Stimulated activated CD4-positive, alpha-beta T cell treated with anti-CD3 and anti-CD28 coated beads, Interleukin-1b, Interleukin-23, amount 100 ng/mL, for 1 hour (primary cell): ENCODE measurements at places on chromosomes 2 and 18.

- DNase-seq: no peak
Measured at GRCh38 chr2:21404137-21404536, 280.4 kb downstream of the TDRD15 start.

DNA sequence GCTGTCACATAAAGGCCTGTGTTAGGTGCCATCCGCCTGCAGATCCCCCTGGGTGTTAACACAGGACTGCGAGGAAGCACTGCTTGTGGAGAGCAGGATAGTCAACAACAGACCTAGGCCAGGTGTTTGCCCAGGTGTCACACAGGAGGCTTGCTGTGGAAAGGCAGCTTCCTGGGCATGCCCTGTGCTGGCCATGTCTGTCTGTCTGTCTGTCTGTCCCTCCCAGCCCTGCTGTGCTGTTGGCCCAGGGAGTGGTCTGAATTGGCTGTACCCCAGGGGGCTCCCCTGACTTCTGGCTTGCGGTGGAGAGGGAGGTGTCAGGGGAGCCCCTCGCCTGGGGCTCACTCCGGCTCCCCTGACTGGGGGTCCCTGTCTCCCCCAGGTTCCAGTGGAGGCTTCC, 53.2 kb downstream of the SH3BP4 start:
- no peak for DNase-seq

- no peak for DNase-seq
Measured at GRCh38 chr2:225512876-225513540, 113.5 kb downstream of the NYAP2 start.

DNA sequence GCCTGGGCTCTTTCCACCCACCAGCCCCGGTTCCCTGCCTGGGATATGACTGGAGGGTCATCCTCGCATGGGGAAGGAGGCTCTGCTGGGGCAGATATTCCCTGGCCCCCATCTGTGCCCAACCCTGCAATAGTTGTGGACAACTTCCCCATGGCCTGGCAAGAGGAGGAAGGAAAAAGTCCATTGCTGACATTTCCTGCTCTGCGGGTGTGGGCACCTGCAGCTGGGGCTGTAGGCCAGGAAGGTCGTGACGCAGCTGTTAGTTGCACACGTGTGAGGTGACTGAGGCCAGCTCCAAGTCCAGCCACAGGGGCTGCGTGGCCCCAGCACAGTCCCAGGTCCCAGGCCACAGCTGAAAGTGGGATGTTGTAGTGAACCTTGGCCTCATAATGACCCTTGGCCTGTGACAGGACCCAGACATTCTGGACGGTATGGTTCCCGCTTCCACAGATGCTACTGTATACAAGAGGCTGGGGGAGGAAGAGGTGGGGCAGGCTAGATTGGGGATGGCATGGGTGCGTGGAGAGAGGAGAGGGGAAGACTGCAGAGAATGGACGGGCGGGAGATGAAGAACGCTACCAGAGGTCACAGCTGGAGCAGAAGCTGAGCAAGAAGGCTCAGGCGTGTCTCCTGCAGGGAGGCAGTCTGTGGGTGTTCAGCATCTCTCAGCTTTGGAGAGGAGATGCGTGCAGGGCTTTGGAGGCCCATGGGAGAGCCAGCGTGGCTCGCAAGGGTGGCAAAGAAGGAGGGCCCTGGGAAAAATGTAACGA, 22.1 kb downstream of the OTOF start:
- DNase-seq: no peak

- DNase-seq: no peak
Measured at GRCh38 chr2:238060096-238060541, 682 bp upstream of the SCLY start.

DNA sequence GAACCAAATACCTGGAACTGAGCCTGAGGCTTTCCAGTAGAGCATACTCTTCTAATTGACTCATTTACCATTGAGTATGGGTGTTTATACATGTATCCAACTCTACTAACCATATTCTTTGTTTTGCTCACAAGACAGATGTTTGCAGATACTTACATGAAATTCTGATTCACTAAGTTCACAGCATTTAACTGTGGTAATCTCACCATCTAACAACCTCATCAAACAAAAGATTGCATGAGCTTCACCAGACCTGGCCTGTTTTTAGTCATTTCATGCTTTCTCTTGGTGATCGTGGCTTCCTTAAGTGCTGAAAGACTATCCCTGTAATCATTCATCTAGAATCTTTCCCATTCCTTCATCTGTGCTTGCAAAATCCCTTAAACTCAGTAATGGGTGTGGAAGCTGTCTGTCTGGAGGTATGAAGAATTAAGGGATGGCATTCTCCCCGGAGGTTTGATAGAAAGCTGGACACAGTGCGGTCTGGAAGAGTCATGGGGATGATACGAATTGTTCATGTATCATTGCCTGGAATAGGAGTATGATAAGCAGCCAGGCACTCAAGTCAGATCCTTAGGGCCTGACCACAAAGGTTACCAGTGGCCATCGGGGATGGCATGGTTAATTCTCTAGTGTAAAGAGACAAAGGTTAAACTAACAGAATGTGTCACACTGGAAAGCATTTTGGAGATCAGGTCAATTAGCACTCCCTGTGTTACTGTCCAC, 42.0 kb upstream of the IL1R1 start:
- DNase-seq: no peak

- no peak for DNase-seq
Measured at GRCh38 chr2:152097290-152097800, 1.5 kb downstream of the CACNB4 start.

DNA sequence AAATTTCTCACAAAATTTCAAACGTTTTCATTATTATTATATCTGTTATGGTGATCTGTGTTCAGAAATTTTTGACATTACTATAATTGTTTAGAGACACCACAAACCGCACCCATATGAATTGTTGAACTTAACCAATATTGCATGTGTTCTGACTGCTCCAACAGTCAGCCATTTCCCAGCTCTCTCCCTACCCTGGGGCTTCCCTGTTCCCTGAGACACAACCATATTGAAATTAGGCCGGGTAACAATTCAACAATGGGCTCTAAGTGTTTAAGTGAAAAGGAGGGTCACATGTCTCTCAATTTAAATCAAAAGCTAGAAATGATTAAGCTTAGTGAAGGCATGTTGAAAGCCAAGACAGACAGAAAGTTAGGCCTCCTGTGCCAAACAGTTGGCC, 424.0 kb downstream of the DSC3 start:
- no peak for DNase-seq

GRCh38 chr2:188659656-188660406, 314.3 kb upstream of the COL3A1 start:
- no peak for DNase-seq

DNA sequence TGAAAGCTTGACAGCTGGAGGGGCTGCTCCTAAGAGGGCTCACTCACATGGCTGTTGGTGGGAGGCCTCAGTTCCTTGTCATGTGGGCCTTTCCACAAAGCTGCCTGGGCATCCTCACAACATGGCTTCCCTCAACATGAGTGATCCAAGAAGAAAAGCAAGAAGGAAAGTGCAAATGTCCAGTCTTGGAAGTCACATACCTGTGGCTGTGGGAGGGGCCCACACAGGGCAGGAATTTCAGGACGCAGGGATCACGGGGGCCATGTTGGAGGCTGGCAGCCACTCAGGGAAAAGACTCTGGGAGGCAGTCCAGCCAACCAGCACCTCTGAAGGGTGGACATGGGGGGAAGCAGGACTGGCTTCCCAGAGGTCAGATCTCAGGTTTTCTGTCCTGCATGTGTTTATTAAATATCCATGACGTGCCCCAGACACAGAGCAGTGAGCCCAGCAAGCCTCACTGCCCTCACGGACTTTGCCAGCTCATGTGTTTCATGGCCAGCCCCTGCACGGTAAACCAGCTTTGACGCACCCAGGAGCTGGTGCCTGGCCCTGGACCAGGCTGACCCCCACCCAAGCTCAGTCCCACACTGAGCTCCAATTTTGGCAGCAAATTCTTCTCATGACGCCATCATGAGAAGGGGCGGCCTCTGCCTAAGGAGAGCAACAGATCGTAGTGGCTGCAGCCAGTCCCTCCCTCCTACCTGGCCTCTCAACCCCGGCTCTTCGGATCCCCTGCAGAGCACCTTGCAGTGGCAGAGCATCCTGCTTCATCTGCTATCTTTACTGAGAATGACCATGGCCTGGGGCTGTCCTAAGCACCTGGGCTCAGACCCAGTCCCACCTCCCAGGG, 34.7 kb upstream of the GPR17 start:
- no peak for DNase-seq

DNA sequence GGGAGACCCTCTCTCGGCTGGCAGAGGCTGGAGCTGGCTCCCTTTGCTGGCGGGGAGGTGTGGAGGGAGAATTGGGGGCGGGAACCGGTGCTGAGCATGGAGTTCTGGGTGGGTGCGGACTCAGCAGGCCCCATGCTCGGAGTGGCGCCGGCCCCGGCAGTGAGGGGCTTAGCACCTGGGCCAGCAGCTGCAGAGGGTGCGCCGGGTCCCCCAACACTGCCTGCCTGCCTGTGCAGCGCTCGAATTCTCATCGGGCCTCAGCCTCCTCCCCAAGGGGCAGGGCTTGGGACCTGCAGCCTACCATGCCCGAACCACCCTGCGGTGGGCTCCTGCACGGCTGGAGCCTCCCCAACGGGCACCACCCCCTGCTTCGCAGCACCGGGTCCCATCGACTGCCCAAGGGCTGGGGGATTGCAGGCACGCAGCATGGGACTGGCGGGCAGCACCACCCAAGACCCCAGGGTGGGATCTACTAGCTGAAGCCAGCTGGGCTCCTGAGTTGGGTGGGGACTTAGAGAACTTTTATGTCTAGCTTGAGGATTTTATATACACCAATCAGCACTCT, 129.8 kb downstream of the LRRC30 start:
- no peak for DNase-seq

- no peak for DNase-seq
Measured at GRCh38 chr2:37460896-37461229, 116.4 kb downstream of the QPCT start.

DNA sequence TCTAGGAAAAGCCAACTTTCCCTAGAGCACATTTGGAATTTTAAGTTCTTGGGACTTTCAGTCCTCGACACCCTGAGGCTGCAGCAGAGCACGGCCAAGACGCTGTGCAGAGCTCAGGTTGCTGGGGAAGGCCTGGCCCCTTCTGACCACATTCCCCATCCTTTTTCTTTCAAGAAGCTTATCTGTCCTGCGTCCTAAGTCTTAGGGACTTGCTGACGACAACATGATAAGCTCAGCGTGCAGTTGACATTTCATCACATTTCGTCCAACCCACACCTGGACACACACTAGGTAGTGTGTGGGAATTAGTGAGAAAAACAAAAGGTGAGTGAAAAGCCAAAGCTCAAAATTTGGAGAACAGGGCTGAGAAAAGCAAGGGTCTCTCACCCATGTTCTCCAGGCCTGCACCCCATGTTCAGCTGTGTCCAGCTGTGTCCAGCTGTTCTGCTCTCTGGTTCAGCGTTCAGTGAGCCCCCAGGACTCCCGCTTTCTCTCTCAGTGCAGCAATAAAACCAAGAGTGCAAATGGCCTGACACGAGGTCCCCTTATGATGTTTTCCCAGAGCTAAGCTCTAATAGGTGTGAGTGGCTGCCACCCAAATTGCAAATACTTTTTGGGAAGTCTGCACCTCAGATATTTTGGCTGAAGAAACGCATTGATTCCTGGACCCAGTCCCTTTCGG, 101.9 kb downstream of the RGPD3 start:
- no peak for DNase-seq

- no peak for DNase-seq
Measured at GRCh38 chr18:26738706-26739105, 126.8 kb downstream of the AQP4 start.

DNA sequence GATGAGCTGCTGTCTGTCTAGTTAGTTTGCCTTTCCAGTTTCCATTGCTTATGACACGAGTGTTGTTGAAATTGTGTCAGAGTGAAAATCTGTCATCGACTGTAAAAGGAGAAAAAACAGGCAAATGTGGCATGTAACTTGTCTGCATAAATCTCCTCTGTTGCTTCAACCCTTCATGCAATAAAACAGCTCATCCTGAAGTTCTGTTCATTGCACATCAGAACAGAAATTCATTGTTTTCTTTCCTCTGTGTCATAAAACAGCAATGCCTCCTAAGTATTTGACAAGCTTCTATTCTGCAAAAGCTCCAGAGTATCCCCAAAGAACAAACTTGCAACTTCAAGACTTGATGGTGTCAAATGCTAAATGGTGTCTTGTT, 432.1 kb downstream of the MEIS1 start:
- no peak for DNase-seq

- no peak for DNase-seq
Measured at GRCh38 chr2:220473611-220474010, 846.2 kb downstream of the SLC4A3 start.

- no peak for DNase-seq
Measured at GRCh38 chr2:180319586-180320405, 312.7 kb upstream of the CWC22 start.

GRCh38 chr18:10033016-10033399, 119.2 kb downstream of the VAPA start:
- no peak for DNase-seq

DNA sequence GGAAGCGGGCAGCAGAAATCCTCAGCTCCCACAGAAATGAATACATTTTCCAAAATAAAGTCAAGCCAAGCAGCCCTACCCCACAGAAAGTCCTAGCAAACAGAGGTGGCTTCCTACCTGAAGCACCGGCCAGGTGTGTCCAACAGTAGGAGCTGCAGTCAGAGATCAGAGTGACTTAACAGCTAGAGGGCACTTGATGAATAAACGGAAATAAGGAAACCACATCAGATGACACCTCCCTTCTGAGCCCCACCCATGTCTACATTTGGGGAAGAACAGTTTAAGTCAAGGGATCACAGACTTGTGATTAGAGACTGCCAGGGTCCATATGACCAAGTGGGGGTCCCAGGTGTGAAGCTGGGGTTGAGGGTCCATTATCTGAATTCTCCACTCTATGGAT, at the start of gene CXCR1:
Gene CXCR1, minus strand, starts transcription at position 172 of the 400 bp plus-strand sequence. CDS start 1,751 bp downstream, outside the sequence.
- DNase-seq: no peak

- DNase-seq: no peak
Measured at GRCh38 chr2:172339371-172340010, 87.9 kb upstream of the ITGA6 start.

- DNase-seq: no peak
Measured at GRCh38 chr2:19073522-19073921, 284.9 kb downstream of the OSR1 start.

GRCh38 chr18:58402951-58403702, 225.8 kb downstream of the ALPK2 start:
- no peak for DNase-seq

DNA sequence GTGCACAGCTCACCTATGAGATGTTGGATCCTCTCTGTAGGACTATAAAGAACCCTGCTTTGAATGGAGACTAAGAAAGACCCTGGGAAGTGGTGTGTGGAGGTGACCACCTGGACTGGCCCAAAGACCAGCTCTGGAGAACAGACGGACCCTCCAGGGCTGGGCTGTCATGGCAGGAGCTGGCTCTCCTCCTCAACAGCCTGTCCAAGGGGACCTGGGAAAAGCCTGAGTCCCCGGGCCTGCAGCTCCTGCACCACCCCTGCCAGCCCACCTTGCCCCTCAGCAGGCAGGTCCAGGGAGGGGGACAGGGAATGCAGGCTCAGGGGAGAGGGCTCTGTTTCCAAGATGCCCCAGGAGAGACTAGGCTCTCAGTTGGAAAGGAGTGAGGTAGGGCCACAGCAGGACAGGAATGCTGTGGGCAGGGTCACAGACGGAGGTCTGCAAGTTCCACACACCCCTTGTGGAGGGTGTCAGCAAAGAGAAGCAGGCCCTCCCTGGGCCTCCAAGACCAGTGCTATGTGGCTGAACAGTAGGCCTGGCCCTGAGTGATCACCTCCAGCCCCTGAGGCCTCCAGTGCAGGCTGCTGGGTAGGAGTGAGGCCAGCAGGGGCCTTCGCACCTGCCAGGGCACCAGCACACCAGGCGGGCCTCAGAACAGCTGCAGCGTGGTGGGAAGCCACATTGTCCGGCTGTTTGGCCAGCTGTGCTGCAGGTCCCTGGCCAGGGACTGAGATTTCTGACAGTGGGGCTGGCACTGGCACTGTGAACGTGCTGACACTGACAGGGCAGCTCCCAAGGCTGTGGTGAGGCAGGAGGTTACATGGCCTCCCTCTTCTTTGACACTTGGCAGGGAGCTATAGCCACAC, 86.4 kb upstream of the OTOS start:
- no peak for DNase-seq
